ENCODE measurements at places on chromosomes 3 and 15.

GRCh38 chr15:98177966-98178592, 217.6 kb downstream of the ARRDC4 start:
- DNase-seq, result no peak

DNA sequence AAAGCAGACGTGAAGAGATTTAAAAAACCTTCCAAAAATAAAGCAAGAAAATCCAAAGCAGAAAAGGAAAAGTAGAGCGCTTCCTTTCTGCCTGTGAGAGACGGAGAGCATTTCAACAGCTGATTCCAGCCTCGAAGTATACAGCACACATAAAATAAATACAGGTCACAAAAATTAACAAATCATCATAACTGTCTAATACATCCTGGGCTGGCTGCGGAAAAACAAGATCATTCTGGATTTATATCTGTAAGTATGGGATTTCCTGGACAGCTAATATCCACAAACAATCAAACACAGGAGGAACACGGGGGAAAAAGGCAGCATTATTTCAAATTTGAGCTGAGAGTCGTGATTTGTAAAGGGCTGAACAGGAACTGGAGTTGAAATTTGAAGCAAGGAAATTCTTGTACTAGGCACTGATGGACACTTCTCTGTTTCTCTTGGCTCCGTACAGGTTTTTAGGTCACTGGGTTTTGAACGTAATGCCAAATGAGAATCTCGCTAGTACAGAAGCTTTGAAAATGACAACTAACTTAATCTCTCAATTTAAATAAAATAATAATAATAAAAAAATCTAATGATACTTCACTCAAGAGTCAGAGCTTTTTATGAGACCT, 577.7 kb downstream of the FOXP1 start:
- no peak for DNase-seq

GRCh38 chr3:128338536-128339330, 128.0 kb downstream of the DNAJB8 start:
- no peak for DNase-seq

DNA sequence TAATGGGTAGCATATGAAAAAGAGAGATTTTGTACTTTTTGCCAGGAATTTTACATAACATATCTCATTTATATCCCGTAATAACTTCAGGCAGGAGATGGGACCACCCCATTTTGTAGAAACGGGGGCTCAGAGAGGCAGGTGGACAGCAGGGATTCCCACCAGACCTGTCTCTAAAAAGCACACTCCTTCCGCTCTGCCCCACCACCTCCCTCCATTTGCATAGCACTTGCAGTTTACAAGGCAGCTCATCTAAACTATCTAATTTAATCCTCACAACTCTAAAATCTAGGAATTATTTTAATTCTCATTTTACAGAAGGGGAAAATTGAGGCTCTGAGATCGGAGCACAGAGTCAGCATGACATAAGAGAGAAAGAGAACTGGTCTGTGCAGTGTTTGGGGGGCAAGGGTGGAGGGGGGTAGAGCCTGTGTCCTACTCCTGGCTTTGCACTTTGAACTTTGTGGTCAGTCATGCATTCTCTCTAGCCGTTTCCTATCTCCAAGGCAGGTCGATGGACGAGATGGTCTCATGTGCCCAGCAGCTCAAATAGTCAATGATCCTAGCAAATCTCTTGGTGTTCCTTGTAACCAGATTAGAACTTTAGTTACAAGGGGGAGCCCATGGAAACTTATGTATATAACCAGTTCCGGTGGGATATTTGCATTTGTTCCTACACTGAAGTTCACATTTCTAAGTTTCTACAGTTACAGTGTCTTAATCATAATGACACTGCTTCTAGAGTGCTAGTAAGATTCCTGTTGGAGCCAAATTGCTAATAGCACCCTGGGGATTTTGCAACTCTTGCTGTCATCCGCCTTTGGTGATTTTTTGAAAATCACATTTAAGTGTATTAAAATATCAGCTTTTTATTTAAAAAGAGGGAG, 18.6 kb downstream of the CRYGS start:
- no peak for DNase-seq

- DNase-seq, result no peak
Measured at GRCh38 chr15:45678459-45679178, 43.8 kb downstream of the SQOR start.

DNA sequence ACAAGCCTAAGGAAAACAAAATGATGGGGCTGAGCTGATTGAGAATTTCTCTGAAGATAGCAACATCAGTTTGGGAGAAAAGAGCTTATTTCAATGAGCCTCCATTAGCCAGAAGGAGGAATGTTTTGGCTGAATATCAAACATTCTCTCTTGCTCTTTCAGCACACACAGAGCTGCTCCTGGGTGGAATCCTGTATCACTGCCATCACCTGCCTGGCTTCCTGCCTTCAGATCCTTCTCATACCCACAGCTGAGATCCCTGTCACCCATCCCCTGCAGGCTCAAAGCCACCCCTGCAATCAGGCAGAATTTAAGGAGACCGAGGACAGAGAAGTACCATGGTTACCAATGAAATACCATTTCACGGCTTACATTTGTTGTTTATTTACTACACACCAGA, 27.2 kb upstream of the SYN2 start:
- DNase-seq, result no peak

- no peak for DNase-seq
Measured at GRCh38 chr3:129597087-129597999, 9.1 kb downstream of the PLXND1 start.

DNA sequence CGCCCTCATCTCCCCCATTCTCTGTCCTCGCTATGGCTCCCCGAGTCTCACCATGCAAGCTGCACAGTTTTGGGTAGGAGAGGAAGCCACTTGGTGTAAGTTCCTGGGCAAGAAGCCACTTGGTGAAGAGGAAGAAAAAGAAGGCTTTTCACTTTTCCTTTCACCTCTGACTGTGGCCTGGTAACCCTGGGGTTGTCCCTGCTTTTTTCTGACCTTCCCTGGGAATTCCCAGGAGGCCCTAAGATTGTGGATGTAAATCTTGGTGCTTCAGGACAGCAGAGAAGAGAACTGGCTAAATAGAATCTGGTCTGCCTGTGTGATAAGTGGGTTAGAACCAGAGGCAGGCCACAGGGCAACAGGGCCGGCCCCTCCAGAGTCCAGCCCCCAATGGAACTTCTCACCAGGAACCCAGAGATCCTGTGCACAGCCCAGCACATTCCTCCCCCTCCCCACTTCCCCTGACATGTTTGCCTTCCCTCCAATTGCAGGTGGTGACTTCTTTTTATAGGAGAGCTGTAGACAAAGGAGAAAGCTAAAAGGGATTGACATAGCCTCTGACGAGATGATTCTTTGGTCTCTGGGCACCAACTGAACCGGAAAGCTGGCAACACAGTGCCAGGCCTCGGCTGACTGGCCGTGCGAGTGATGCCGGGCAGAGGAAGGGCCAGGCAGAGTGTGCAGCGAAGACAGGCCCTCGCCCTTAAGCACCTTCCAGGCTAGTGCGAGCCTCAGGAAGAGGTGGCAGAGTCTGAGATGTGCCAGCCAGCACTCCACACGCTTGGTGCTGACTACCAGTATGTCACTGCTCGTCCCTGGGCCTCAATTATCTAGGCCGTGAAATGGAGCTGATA, 19.4 kb upstream of the SKOR1 start:
- DNase-seq, result no peak

- DNase-seq, result no peak
Measured at GRCh38 chr3:48196611-48197010, 8.4 kb upstream of the CDC25A start.

DNA sequence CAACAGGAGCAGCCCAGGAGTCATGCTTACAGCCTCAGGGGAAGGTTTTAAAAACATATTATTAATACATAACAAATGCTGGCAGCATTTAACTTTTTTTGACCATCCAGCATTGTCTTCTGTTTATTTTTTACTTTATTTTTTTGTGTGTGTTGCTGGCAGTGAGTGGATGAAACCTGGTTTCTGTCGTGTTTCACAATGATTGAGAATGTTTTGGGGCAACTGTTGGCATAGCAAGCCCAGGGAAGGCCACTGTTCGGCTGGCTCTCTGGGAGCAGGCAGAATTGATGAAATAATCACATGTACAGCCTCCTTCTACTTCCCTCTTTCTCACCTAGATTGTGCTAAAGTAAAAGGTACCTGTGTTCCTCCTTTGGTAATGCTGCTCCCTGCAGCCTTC, 190.2 kb downstream of the NR1D2 start:
- DNase-seq, result no peak

DNA sequence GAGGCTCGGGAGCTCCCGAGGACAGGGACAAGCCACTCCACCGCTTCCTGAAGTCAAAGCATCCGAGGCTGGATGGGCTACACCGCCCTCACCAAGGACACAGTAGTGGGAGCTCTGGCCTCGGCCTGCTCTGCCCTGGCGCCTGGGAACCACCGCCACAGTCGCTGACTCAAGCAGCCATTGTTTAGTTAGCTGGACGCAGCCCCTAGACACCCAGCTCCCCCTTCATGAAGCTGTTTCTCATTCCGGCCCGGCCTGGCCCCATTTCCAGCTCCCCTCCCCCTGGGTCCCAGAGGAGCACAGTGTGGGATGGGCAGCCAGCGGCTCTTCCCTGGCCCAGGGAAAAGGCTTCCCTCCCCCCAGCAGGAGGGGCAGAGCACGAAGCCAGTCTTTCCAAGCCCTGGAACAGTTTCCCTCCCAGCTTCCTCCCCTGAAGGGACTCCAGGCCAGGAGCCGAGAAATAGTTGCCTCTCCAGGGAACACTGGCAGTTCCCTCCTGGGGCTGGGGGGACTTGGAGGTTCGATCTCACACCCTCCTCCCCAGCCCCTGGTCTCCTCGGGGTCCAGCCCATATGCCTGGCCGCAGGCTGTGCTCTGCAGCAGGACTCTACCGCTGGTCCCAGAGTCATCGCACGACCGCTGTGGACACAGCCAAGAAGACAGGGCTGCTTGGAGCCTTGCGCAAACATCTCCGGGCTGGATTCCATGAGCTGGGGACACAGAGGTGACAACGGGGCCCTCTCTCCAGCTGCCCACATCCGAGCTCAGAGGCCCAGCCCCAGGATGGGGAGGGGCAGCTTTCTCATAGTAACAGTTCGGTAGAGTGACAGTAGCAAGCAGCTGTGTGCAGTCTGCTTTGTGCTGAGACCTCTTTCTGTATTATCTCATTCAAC, 10.0 kb downstream of the PLXND1 start:
- DNase-seq, result no peak

DNA sequence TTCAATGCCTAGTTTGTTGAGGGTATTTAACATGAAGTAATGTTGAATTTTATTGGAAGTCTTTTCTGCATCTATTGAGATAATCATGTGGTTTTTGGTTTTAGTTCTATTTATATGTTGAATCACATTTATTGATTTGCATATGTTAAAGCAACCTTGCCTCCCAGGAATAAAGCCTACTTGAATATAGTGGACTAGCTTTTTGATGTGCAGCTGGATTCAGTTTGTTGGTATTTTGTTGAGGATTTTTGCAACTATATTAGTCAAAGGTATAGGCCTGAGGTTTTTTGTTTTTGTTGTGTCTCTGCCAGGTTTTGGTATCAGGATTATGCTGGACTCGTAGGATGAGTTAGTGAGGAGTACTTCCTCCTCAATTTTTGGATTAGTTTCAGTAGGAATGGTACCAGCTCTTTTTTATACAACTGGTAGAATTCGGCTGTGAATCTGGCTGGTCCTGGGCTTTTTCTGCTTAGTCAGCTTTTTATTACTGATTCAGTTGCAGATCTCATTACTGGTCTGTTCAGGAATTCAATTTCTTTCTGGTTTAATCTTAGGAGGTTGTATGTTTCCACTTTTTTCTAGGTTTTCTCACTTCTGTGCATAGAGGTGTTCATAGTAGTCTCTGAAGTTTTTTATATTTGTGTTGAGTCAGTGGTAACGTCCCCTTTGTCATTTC, 209.8 kb upstream of the RBMS3 start:
- DNase-seq, result no peak

GRCh38 chr3:31959251-31959650, 21.8 kb downstream of the OSBPL10 start:
- no peak for DNase-seq

DNA sequence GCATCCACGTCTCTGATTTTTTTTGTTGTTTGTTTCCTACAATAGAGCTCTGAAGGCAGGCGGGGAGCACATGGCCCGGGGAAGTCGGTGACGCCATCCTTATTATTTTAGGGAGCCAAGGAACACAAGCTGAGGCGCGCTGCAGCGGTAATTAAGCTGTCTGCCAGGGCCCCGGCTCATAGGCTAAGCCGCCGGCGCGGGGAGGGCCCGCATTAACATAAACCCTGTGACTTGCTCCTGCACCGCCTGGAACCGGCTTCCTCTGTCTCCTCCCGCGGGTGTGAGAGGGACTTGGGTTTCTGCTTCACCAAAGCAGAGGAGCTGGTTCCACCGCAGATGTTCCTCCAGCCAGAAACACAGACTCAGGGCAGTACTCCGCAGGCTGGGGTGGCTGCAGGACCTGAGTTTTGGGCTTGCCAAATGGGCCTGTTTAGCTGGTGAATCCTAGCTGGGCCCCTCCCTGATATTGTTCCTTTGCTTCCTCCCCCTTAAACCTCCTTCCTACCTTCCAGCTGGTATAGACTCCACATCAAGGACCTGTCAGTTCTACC, 25.3 kb downstream of the ANP32A start:
- peak; percentile 56 for DNase-seq

DNA sequence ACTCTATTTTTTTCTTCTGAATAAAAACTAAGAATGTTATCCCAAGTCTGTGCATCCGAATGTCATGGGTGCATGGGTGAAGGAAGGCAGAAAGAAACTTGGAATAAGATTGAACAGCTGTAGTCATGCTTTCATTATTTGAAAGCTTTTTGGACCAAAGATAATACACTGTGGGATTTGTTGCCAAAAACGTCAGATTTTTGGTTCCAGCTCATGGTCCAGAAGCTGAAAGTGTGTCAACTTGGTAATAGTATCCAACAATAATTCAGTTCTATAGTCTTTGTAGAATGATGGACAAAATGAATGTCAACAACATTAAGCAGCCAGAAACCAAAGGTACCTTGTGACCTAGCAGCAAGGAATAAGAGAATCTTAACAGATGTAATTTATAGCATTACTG, 327.9 kb upstream of the ADAMTS9 start:
- DNase-seq, result no peak

DNA sequence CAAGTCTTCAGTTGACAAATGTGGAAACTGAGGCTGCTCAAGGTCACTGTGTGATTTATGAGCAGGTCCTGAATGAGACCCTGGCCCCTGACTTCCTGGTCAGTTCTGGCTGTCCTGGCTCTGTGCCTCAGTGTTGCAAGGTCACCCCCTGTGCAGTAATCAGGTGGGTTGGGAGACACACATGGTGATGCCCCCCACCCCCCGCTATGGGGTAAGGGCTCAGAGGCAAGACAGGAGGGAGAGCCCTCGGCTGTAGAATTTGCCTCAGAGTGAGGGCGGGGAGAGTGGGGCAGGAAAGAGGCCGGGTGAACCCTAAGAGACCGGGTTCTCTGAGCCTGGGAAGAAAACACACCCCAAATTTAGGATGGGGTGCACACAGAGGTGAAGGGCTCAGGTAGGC, 98.5 kb downstream of the MEGF11 start:
- DNase-seq, result no peak

GRCh38 chr15:42679285-42680141, 57.4 kb downstream of the CDAN1 start:
- DNase-seq, result no peak

GRCh38 chr3:168470380-168470779, 374.7 kb upstream of the GOLIM4 start:
- no peak for DNase-seq
